ENCODE measurements at places on chromosomes 7 and 10.
A peak's percentile ranks its signal among the peaks of the same experiment; 100 is the strongest.

DNA sequence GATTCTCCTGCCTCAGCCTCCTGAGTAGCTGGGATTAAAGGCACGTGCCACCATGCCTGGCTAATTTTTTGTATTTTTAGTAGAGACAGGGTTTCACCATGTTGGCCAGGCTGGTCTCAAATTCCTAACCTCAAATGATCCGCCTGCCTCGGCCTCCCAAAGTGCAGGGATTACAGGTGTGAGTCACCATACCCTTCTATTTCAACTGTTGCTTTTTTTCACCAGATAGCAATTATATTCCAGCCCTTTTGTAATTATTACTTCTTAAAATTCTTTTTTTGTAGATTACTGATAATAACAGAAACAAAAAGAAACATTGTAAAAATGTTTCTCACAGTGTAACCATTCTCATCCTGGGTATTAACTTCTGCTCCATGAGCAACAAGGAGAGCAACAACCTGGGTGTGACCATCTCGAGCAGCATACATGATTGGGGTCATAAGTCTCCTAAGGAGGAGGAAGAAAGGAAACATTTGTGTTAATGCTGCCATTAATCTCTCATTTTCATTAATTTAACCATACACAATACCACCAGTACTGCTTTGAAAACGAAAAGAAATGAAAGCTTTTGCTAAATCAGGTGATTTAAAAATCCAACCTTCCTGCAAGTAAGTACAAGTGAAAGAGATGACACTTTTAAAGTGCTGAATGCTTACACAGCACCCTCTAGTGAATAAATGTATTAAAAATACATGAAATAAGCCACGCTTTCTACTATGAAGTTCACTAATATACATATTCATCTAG, 41.8 kb downstream of the ASZ1 start:
- no peak for DNase-seq

DNA sequence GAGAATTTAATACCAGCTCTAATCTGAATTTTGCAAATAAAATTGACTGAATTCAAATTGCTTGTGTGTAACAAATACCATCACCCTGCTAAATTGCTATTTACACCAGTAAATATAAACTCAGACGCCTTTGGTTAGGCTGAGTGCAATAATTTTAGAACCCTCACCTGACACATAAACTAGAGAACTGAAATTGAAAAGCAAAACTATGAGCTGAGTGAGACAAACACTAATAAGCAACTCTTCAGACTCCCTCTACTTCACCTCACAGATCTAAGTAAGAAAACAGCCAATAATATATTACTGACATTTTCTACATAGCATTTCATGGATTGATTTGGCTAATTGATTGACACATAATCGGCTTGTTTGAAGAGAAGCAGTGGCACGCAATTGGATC, 621.2 kb downstream of the REEP3 start:
- DNase-seq = no peak

DNA sequence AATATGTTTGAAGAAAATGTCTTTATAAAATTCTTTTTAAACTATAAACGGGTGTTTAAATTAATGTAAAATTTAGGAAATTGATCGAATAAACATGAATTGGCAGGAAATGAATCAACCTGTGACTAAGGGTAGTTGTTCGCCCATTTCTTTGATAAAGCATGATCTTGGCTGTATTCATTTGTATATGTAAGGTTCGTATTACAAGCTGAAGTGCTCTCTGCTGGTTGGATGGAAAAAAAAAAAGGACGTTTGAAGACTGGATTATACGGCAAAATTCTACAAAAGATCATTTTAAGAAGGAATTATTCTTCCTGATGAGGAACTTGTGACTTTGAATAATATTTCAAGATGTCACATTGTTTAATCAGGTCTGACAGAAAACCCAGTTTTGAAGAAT, 185.4 kb upstream of the ANK3 start:
- no peak for DNase-seq

DNA sequence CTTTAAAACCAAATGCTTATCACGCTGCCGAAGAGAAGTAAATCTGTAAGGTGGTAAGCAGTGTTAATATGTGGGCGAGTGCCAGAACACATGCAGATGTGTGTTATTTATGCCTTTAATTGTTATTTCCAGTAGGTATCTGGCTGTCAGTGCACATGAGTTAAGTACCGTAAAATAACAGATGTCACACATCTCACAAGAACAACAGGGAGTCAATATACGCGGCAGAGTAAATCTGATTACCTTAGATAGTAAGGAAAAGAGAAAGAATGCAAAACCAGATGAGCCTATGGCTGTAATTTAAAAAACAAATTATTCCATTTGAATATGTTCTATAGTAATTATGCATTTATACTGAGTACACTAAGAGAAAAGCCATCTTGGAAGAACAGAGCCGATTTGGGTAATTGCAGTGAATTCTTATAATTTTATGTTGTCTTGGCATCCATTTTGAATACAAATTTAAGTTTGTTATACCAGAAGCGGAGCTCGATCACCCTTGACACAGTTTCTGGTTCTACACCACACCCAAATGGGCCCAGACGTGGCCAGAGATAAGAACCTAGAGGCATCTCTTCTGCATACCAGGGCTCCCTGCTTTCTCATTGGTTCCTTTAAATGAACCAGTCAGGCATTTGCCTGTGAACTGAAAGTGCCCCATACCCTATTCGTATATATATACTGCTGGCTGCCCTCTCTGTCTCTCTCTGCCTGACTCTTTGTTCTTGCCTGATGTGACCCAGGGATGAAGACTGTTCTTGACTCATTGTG, 34.8 kb downstream of the DNAJB9 start:
- DNase-seq = no peak

- peak; percentile 66 for DNase-seq
Observed at GRCh38 chr7:91264046-91264923, at the start of gene FZD1. Gene FZD1, plus strand, starts transcription at chr7:91264433. Its CDS starts 448 bp downstream, at chr7:91264881.

DNA sequence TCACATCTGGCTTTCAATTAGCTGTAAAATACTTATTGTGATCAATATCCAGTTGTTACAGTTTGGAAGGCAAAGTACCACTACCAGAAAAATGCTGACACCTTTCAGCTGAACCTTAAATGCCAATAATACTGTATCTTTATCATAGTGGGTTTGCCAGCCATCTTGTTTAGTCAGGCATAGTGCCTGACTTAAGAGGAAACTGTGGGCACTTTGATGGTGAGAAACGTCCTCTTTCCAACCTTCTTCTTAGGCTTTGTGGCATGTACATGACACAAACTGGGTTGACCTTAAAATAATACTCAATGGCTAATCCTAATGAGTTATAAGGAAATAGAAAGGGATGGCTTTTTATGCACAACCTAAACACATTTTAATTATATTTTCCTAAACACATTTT, 52.3 kb upstream of the PRR15 start:
- no peak for DNase-seq

GRCh38 chr10:54800741-54801421, at the start of gene PCDH15:
Gene PCDH15, minus strand, starts transcription at chr10:54801231. Its CDS starts 136,969 bp downstream, at chr10:54664262.
- DNase-seq = no peak

DNA sequence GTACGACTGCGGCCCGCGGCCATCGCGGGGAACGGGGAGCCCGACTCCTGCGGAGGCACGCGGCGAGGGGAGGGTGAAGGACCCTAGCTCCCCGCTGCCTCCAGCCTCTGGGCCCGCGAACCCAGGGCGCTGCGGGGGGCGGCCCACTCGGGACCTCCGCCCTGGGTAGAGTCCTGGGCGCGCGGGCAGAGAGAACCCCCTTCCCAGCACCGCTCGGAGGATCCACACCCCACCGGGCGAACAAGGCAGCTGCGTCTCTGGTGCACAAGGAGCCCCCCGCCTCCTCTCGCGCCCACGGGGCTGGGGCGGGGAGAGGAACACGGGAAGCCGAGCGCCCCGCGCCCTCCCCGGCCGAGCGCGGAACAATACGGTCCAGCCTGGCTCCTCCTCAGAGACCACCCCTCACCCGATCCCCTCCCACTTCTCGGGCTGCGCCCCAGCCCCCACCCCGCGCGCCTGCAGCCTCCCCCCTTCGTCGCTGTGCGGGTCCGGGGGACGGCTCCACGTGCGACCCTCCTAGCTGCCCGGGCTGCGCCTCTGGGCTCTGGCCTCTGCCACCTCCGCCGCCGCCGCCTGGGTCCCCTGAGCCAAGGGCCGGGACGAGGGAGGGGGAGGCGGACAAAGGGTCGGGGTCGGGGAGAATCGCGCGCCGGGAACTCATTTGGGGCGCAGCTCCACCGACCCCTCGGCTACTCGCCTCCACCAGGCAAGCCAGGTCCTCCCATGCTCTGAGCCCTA, at the start of gene WDR86:
TSS of gene WDR86 (minus strand) at position 372 of the 738 bp plus-strand sequence. CDS start 449 bp downstream, outside the sequence.
- DNase-seq = no peak

Data from activated T-helper 1 cell treated with anti-CD3 and anti-CD28 coated beads, Interleukin-12 subunit alpha, Interleukin-12 subunit beta, Interleukin-2, Interleukin-4 antibody, amounts not matched to agents 30 ng/mL and 10 ng/mL and 1 ng/mL, durations not matched to agents 14 hours and 24 hours and 36 hours (primary cell).